Mammary epithelial cell (primary cell): ENCODE measurements at places on chromosomes 7 and 10.

DNA sequence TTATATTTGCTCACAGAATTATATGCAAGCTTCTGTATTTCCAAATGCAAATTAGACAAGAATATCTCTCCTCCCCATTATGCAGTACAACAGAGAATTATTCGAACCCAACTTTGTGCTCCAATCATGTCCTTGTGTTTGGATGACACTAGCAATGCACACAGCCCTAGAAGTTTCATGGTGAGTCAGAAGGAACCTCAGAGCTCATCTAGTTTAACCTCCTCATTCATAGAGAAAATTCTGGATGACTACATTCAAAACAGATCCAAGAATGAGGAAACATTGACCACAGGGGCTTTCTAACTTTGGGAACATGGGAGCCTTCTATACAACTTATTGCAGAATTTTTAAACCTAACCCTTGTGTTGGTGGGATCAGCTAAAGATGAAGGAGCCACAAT is 12.8 kb upstream of the ARID5B start:
- peak; percentile 77 for DNase-seq

DNA sequence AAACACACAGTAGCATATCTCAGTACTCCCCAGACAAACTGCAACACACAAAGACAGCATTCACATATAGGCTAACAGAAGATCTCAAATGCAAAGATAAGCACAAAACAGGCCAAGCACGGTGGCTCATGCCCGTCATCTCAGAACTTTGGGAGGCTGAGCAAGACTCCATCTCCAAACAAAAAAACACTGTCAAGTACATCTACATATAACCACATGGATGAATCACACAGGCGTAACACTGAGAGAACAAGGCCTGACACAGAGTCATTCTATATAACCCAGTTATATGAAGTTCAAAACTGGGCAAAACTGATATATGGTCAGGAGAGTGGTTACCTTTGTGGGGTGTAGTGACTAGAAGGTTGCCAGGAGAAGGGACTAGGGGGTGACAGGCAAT is 506.4 kb downstream of the KCNMA1 start:
- DNase-seq: peak; percentile 77

GRCh38 chr10:44260286-44260928 is 124.5 kb downstream of the CXCL12 start:
- no peak for DNase-seq

GRCh38 chr7:2154121-2154520 is 78.6 kb downstream of the MAD1L1 start:
- no peak for DNase-seq

DNA sequence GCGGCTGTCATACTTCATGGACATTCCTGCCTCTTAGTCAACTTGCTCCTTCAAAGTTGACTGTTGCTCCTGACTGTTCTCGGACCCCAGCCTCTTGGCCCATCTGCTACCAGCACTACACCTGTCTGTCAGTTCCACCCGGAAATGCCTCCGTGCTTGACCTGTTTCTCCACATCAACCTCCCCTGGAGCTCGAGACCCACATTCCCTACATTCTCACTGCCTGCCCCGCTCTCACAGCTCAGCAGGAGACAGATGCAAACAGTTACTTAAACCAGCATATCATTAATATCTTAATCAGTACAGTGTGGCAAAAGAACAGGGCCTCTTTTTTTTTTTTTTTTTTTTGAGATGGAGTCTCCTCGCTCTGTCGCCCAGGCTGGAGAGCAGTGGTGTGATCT is 174.3 kb downstream of the NRP1 start:
- DNase-seq: no peak

DNA sequence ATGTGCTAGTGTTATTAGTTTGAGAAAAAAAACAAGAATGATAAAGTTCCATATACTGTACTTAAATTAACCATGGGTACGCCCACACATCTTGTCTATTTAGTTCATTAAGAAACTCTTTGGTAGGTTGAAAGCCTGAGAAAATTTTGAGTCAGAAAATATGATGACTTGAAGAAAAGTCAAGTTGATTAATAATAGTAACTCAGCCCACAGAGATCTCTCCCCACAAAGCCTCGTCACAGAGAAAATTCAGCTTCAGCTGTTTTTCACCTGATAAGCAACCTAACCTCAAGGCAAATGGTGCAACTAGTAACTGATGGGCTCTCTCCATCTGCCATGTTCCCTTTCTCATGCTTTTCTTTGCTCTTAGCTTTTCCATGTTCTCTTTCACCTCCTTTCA is 1021.6 kb downstream of the GATA3 start:
- no peak for DNase-seq

DNA sequence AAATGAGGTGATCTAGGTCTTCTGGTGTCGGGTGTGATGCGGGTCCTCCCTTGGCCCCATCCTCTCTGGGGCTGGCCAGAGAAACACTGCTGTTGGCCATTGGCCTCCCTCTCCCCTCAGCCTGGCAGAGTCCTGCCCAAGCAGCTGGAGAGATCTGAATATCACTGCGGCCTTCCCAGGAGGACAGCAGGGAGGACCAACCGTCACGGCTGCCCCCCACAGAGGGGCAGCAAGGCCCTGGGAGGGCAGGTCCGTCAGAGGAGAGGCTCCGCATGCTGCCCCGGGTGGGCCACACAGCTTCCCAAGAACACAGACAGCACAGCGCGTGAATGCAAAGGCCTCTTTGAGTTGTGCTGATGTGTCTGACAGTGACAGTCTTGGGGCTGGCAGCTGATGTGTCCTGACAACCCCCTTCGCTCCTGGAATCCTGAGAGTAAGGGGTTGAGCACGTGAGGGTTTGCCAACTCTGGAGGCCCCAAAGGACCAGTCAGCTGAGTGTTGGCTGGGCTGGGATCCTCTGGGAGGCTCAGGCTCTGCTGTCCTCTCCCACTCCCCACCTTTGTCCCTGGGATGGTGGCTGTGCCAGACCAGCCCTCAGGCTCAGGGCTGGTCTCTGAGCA is 132.5 kb upstream of the UNC5B start:
- DNase-seq: no peak

GRCh38 chr10:11707624-11708350 is 34.4 kb upstream of the ECHDC3 start:
- peak; percentile 17 for DNase-seq

GRCh38 chr7:46633200-46633599 is 712.1 kb upstream of the IGFBP3 start:
- no peak for DNase-seq

GRCh38 chr7:47444376-47445098 is 137.4 kb downstream of the TNS3 start:
- peak; percentile 16 for DNase-seq

DNA sequence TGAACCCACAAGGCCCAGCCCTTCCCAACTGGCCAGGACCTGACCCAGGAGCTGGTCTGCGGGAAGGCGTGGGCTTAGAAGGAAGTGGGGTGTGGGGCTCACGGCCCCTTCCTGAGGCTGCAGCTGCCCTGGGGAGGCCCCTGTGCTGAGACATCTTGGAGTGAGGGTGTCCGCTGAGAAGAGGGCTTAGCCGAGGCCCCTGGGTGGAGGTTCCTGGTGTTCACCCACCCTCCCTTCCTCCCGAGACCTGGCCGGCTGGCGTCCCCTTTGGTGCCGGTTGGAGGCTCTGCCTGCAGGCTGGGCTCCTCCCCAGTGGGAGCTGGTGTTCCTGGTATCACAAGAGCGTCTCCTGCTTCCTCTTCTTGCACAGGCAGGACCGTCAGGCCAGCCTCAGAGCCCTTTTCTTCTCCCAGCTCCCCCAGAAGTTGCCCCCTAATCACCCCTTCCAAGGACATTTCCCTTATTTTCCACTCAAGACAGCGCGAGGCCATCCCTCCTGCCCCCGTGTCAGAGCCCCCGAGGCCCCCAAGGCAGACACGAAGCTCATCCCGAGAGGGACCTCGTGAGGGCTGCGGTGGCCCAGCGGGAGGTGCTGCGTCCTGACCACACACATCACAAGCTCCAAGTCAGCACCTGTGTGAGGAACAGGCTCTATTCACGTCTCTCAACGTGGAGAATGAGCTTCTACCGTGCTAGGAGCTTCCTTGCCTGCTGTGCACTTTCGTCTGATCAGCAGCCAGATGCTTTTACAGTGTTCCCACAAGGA is 25.1 kb upstream of the FAM20C start:
- DNase-seq: no peak

DNA sequence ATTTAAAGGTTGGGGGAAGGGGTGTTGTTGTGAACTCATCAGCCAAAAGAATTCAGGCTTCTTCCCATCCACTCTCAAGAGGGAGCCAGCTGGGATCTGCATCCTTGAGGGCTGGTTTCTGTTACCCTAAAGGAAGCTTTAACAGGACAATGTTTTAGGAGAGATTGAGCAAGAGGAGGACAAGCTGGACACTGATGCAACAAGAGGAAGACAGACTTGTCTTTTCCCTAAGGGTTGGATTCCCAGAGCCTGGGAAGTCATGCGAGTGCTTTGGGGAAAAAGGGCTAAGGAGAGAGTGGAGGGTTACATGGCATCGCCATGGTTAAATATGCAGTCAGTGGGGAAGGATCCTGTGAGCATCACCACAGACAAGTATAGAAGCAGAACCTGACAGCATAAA is 47.6 kb upstream of the PDE1C start:
- no peak for DNase-seq

GRCh38 chr10:45423976-45424499 is 50.0 kb downstream of the ALOX5 start:
- DNase-seq: no peak

GRCh38 chr7:138838166-138838565 is 40.2 kb upstream of the ATP6V0A4 start:
- no peak for DNase-seq

DNA sequence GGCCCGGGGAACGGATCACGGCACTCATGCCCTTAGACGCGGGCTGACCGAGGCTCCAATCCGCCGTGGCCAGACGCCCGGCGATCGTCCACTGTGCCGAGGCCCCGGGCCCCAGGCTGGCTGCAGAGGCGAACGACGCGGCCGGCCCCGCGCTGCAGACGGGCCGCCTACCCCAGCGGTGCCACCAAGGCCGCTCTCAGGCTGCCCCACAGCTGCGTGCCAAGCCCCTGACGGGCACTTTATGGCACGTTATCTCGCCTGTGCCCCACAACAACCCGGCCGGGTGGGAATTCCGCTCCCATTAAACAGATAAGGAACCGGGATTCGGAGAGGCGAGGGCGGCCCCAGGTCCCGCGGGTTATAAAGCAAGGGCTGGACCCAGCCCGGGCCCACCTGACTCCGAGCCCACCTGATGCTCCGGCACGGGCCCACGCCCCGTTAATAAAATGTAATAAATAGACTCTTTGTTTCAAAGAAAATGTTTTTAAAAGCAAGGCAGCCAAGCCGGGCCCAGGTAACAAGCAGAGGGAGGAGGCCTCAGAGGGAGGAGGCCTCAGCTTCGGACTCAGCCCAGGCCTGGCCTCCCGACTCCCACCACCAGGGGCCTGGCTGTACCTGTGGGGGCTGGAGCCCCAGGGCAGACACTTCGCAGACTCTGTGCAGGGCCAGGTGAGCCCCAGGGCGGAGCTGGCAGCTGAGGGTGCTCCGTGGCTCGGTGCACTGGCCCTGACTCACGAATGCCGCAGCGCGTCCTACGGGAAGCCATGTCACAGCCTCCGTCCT is 79.7 kb downstream of the FOXL3 start:
- peak; percentile 78 for DNase-seq

- DNase-seq: no peak
Observed at GRCh38 chr10:24371396-24371795, 162.5 kb downstream of the KIAA1217 start.

DNA sequence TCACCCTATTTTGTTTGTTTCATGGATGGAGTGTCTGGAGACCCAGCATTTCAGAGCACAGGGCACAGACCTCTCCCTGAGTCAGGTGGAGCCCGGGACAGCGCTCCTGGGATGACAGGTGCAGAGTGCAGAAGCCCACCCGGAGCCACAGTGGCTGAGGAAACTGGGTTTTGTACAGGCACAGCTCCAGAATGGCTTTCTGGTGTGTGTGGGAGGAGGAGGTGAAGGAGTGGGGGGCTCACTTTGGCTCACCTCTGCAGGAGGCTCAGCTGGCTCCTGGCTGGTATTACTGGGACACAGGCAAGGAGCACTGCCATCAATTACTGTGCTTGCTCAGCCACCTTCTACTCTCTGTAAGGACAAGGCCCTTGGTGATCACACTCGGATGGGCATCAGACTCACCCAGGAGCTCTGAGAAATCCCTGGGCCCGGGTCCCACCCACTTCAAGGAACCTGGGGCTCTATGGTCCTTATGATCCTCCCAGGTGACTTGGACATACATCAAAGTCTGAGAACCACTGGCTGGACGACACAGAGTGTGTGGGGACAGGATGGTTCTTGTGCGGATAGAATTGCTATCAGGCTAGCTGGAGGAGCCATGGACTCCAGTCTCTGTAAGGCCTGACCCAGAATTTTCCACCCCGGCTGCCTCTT is 221.1 kb upstream of the ZNF32 start:
- DNase-seq: no peak

DNA sequence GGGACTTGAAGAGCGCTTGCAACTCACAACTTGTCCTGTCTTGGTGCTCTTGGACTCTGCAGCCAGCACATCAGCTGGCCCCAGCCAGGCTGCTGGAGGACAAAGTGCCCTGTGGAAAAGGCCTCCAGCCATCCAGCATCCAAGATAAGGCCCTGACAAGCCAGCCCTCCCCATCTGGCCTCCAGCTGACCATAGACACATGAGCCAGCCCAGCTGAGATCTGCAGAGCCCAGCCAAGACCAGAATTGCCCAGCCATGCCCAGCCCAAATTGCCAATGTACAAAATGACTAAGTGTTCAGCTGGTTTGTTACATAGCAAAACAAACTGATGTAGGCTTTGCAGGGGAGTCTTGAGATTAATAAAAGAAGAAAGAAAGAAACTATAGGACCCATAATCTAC is 36.0 kb upstream of the FRMD4A start:
- no peak for DNase-seq

DNA sequence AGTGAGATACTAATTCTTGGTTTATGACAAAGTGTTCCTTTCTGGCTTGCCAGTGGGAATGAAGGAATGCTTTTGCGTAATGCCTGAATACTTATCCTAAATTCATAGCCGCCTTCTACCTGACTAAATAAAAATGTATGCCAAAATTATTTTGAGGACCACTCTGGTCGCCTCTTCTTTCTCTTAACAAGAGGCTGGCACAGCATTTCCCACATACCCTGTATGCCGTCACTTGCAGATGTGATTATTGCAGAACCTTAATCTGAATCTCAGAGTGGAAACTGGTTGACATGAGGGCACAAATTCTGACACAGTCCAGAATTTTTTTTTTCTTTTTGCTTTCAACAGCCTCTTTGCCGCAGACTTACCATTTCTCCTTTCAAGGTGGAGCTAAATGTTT is 124.6 kb upstream of the GLCCI1 start:
- DNase-seq: no peak

GRCh38 chr10:96324447-96324846 is 20.2 kb downstream of the DNTT start:
- DNase-seq: no peak

DNA sequence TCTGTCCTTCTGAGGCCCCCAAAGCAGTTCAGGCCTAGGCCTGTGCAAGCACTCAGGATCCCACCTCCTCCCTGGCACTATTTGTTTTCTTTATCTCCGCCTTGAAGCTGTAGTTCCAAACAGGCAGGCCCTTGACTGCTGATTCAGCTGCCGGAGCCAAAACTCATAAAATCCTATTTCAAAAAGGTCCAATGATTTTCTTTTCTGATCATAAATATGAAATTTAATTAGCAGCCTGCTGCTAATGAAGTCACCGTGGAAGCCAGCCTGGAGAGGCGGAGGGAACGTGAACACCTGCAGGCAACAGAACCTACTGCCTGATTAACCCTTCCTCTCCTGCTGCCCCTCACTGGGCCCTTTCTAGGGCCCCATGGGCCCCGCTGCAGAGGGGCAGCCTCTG is 60.1 kb downstream of the CARD11 start:
- no peak for DNase-seq
